ENCODE measurements at places on chromosomes 12 and 14.
A peak's percentile ranks its signal among the peaks of the same experiment; 100 is the strongest.

- DNase-seq, result peak; percentile 33
Measured at GRCh38 chr12:31406345-31406744, 80.4 kb upstream of the SINHCAF start.

DNA sequence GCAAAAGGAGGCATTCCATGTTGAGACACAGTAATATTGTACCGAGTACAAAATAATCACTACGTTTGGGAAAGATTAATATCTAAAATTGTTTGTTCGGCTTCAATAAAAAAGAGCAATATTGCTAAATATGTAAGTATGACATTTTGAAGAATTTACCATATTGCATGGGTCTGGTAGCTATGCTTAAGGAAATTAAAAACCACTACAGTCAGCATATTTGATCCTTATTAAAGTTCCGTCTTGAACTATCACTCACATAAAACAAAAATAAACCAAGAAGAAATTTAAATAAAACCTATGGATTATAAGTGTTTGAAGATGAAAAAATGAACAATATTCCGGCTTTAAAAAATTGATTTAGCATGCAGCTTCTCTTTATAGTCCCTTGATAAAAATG, 63.8 kb downstream of the SETD3 start:
- no peak for DNase-seq

DNA sequence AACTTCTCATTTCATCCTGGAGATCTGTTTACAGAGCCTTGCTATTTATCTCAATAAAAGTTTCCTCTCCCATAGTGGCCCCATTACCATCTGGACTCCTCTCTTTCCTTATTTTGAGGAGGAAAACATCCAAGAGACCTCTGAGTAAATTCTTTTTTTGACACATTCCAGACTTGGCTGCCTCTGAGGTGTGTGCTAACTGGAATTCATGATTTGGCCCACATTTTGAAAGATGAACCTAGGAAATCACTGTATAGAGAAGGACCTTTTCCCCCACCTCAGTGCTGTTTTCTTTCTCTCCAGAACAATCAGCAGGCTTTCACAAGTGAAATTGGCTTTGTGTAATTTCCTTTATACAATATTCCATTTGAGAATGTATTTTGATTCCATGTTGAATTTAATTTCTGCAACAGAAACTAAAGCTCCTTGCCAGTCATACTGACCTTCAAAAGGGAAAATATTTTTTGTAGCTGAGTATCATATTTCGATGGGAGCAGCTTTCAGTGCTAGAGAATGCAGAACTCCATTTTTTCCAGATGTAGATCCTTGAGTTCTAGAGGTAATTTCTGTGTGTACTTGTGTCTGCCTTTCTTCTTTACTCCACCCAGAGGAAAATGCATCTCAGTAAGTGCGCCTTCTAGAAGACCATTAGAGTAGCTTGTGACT, 244.9 kb upstream of the RGS6 start:
- DNase-seq, result no peak

DNA sequence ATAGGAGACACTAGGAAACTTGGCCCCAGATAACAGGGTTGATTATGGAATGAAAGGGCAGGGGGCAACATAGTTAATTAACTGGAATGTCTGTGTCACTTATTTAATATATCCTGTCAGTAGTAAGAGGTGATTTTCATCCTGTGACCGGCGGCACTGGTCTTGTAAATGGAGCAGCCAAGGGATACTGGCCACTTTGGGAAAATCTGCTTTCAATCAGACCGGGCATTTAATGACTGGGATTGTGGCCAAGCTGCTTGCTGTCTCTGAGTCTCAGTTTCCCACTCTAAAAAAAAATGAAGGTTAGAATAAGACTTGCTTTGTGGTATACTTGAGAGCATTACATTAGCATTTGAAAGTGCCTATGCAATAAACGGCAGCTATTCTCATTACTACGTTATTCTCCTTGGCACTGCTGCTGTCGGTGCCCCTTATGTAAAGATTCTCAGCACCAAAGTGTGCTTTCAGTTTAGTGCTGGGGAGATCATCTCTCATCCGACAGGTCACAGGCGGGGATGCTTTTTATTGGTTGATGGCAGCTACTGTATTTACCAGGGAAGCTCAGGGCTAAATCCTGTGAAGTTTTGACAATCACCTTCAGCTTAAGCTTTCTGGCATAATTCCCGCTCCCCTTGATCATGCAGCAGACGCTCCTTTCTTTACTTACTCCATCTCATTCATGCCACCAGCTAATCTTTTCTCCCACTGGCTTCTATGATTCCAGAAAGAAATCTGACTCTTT, 162.1 kb downstream of the ESRRB start:
- DNase-seq, result no peak

GRCh38 chr14:69625299-69626131, 14.1 kb downstream of the SUSD6 start:
- peak; percentile 86 for DNase-seq

DNA sequence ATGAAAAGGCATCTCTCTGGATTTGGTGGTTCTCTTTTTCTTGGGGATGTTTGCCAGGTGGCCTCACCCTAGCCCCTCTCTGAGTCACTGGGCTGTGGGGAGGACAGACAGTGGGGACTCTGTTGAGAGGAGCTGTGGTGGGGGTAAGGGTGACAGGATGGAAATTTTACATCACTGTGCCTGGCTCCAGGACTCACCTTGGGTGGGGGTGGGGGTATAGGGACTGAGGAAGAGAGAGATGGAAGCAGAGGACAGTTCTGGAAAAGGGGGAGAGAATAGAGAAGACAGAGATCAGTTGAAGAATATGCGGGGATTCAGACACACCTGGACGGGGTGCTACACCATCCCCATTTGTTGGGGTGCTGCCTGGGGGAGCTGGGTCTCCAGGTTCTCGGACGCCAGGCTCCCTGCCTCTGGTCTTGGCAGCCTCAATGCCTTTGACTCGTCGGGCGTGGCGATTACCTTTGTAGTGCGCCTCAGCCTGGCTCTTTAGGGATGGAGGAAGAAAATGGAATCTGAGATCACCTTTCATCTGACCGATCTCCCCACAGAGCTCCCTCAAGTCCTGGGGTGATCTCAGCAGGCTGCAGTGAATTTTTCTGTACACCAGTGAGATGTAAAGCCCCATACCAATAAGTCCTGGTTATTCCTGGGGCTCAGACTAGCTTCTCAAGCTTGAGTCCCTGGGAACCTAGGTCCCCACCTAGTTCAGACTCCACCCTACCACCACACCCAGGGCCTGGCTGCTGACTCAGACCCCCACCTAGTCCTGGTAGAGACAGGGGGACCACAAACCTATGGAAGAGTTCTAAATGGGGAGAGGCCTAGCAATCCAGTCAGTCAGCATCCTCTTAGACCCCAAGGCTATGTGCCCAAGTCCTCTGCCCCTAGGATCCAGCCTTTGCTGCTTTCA, 9.6 kb upstream of the GPR84 start:
- no peak for DNase-seq

DNA sequence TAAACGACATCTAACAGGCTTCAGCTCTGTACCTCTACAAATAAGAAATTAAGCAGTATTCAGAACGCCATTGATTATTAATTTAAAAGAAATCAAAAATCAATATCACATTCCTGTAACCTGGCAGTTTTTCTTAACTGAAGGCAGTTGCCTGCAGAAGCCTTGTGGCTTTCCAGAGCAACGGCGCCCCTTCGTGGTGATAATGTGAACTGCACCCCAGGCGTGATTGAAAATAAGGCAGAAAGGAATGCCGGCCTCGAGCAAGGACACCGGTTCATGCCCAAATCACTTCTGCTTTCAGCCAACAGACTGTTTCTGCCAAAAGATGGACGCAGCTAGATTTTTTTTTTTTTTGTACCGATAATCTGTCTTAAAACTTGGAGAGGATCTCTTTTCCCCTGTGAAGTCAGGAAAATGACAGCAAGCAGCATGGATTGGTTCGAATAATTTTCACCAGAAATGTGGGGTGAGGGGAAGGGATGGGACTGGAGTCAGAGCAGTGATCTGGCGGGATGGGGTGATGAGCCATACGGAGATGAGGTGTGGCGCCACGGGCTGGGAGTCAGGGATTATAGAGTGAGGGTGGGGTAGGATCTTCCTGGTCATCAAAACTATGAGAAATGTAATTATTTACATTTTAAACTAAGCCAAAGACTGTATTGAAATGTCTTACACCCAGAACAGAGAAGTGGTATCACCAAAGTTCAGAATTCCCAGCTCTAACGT, 473.0 kb downstream of the DPF3 start:
- DNase-seq, result peak; percentile 64

DNA sequence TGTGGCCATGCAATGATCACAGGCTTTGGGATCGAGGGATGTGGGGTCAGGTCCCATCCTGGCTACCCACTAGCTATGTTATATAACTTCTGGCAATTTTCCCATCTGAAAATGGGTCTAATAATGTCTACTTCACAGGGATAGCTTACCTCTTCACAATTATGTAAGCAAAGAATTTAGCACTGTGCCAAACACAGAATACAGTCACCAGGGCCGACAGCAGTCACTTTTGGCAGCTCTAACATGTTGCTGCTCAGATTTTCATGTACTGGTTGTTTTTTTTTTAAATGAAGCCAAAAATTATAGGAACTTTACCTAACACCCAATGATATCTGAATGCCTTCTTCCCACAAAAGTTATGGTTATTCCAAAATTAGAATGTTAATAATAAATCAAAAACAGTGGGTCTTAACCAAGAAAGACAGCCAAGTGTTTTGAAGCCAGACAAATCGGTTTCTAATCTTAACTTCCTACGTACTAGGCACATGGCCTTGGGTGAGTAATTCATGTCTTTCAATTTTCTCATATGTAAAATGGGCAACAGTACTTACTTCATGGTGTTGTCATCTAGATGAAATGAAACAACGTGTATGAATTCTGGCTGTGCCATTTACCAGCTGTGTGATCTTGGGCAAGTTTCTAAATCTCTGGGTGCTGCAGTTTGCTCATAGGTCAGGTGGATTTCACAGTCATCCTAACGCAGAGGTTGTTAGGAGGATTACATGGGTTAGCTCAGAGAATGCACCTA, 13.0 kb upstream of the PCED1B start:
- peak; percentile 18 for DNase-seq
